ENCODE measurements at places on chromosomes 13 and 19. TPM values are rescaled to one million over a fixed set of nuclear protein-coding genes. Genes with fewer than 3 reads are reported as not detected.

The CABP5 gene
- total RNA-seq: not detected

The ZNF850 gene
- total RNA-seq: 1.5 TPM

The TMEM59L gene
- total RNA-seq: 0.92 TPM

The LILRB5 gene
- total RNA-seq: 3.1 TPM

The ZNF552 gene
- total RNA-seq: 3.5 TPM

The COL4A1 gene
- total RNA-seq: 21.1 TPM

The TPTE2 gene
- not detected for total RNA-seq

The ANKLE1 gene
- total RNA-seq: 0.59 TPM

The SCAMP4 gene
- 30.9 TPM for total RNA-seq

DNA sequence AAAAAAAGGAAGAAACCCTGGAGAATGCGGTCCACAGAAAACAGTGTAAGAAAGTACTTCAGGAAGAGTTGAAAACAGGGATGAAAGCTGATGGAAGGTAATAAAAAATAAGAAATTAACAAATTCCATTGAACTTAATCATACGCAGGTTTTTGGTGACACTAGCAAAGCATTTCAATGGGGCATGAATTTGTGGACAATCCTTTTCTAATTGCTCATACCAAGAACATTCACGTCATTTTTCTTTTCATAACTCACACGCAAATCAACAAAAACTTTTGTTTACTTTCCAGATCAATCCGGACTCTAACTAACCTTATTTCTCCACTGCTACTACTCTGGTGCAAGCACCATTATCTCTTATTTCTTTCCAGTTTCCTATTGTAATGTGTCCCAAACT, 1195.0 kb downstream of the SLITRK5 start:
- DNase-seq: no peak

GRCh38 chr19:52115526-52116053, 20.0 kb upstream of the ZNF841 start:
- no peak for DNase-seq

DNA sequence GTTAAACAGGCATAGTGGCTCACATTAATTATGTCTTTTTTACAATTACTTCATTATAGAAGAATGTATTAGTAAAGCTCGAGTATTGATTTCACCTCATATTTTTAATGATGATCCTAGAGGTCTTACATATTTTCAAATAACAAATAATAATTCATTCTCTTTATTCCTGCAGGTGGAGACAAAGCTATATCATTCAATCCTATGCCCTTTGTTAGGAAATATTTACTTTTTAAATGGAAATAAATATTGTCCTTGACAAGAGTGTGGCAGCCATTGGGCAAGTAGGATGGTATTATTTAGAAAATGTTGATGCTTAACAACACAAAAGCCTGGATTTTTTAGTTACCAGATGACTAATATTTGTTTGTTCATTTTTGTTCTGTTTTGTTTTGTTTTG, 127.6 kb downstream of the COG6 start:
- DNase-seq: no peak

DNA sequence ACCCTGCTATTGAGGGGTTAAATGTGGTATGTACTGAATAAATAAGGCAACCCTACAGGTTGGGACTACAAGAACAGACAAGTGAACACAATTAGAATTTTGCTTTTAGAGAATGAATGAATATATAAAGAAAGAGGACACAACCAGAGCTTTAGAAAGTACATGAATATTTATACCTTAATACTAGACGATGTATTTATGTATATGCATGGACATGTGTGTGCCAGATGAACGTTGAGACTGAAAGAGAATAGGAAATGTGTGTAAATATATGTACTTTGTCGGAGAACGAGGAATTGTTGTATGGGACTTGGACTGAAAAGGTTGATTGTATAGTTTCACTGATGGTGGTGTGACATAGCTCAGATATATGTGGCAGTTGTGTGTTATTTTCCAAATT, 9.3 kb upstream of the COG6 start:
- no peak for DNase-seq

- DNase-seq: no peak
Measured at GRCh38 chr13:42363941-42364612, 92.1 kb downstream of the AKAP11 start.

DNA sequence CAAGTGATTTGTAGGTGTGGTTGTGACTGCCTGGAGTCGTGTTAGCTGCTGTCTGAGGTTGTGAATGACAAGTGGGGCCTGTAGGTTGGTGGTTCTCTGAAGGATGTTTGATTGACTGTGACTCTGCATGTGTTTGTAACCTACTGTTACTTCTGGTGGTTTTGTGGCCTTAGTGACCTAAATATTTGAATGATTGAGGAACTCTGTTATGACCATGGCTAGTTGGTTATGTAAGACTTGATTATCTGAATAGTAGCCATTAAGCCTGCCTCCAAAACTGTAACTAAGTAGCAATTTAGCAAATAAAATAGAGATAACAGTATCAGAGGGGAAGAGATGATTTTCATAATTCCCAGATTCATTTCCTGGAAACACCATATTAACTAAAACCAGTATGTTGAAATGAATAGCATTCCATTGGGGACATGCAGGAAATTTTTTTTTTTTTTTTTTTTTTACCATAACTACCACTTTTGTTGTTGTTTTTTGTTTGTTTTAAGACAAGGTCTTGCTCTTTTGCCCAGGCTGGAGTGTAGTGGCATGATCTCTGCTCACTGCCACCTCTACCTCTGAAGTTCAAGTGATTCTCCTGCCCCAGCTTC, 865 bp downstream of the ZNF382 start:
- DNase-seq: no peak

GRCh38 chr13:37910790-37911189, 41.2 kb upstream of the TRPC4 start:
- no peak for DNase-seq

DNA sequence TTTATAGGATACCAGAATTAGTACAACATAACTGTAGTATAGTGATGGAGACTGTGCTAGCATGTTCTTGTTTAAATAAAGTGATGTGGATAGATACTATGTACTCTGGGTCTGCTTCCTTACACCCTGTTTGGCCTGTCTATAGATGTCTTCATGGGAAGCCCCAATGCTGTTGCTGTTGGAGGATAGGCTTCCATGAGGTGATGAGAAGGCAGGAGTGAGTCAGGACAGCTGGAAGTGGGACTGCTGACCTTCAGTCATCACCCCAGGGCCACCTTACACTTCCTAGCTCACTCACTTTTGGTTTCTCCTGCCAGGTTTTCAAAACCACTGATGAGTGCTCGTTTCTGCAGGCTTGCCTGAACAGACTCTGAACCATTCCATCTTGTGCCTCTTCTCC, 4.2 kb downstream of the KCTD4 start:
- no peak for DNase-seq

DNA sequence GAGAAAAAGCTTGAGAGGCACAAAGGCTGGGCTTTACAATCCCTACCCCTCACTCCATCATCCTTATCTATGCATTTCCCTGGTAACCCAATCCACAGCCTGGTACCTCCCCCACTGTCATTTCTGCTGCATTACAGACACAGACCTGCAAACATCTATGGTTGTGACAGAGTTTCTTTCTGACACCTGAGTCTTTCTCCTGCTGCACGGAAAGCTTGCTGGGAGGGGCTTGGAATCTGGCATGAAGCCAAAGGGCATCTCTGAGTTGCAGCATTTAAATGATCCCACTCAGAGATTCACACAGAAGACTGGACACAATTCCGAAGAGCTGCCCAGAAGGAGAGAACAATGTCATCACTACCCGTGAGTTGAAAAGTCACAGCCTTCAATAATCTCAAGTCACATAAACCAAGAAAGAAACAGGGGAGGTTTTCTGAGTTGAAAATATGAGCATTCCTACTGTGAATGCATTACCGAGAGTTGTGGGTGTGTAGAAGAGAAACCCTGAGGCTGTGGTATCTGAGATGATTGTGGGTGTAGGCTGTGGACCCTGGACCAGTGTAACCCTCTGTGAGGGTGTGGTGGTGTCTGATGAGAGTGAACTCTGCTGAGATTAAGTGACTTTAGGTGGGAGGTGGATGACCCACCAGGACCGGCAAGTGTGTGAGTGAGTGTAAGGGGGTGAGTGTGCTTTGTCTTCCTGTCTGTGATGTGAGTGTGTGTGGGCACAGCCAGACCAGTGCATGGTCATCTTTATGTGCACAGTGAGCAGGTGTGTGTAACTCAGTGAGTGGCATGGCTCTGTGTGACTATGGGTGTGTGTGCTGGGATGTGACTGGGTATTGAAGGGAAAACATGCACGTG, at the start of gene LGALS14:
TSS of gene LGALS14 (plus strand) at position 301 of the 864 bp plus-strand sequence. CDS start at position 349, 48 bp downstream.
- no peak for DNase-seq

- no peak for DNase-seq
Measured at GRCh38 chr13:78524936-78525335, 78.4 kb downstream of the POU4F1 start.

GRCh38 chr13:49977992-49978391, 18.9 kb upstream of the TRIM13 start:
- DNase-seq: no peak

DNA sequence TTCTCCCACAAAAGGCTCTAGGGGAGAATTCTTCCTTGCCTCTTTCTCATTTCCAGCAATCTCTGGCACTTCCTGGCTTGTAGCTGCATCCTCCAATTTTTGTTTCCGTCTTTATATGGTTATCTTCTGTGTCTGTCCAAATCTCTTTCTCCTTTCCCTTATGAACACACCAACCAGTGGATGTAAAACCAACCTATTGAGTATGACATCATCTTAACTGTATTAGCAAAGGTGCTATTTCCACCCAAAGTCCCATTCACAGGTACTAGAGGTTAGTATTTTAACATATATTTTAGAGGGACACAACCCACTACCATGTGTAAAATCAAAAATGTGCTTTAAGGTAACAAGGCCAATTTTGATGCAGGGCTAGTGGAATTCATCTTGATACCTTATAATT, 129.0 kb downstream of the RAP2A start:
- no peak for DNase-seq

GRCh38 chr13:42814868-42815267, 33.5 kb downstream of the FAM216B start:
- no peak for DNase-seq

GRCh38 chr19:10602330-10603083, 15.4 kb upstream of the AP1M2 start:
- DNase-seq: peak; percentile 76

DNA sequence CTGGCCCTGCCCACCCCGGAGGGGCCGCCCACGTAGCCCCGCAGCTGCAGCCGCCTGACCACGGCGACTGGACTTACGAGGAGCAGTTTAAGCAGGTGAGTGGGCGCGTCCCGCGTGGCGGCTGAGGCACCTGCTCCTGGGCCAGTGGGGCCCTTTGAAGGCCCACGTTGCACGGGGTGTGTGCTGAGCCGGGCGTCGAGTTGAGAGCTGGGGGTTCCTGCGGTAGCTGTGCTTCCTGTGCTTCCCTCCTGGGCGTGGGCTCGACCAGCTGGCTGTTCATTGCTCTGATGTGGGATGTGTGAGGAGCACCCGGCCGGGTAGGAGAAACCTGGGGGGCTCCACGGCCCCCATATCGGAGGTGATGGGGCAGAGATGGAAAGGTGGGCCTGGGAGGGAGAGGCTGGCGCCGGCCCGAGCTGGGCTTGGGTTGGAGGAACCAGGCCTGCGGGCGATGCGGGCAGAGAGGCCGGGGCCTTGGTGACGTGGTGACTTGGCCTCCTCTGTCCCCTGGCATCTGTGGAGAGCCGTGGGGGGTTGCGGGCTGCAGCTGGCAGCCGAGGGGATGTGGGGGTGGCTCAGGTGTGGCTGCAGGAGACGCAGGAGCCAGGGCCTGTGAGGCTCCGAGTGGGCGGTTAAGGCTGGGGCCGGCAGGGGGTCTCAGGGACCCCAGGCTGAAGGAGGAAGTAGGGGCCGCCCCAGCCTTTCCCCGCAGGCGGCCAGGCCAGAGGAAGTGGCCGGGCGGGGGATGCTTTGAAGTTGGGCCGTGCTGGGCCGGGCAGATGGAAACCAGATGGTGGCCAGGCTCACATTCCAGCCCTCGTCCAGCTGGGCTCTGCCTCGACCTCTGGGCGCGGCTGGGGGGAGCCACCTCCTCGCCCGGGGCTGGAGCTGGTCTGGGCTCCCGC, 7.1 kb downstream of the ARID3A start:
- peak; percentile 84 for DNase-seq

- no peak for DNase-seq
Measured at GRCh38 chr13:99998261-99998660, 16.7 kb downstream of the ZIC2 start.

- DNase-seq: no peak
Measured at GRCh38 chr13:43150369-43151207, 127.2 kb downstream of the DNAJC15 start.

- DNase-seq: no peak
Measured at GRCh38 chr19:46759817-46760333, 13.6 kb upstream of the STRN4 start.

GRCh38 chr19:42229855-42230351, 9.8 kb downstream of the ZNF526 start:
- no peak for DNase-seq

- peak; percentile 13 for DNase-seq
Measured at GRCh38 chr13:67416047-67416925, 186.2 kb upstream of the PCDH9 start.

DNA sequence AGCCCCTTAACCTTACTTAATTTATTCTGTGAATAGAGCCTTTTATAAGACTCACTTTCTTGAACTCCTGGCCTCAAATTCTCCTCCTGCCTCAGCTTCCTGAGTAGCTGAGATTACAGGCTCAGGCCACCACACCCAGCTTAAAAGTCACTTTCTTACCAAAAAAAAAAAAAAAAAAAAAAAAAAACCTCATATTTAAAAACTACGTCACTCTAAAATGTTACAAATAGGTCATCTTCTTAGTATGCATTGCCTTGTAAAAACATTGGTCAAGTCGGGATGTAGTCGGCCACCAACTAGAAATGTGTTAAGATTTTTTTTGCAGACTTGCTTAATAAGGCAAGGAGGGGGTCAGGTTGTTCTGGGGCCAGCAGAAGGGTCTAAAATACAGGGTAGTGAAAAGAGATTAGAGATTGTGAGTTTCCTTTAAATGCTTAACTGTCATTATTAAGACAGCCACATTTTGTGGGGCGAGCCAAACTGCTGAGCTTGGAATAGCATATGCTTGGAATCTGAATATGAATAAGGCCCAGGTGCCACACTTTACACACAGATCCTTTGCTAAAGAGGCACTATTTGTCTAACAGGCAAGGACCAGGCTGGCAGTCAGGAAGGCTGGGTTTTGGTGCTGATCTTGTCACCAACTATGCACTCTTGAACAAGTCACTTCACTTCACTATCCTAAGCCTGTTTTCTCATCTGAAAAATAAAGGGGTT, 16.5 kb upstream of the IL17D start:
- DNase-seq: no peak

GRCh38 chr19:29501816-29502580, 23.8 kb upstream of the VSTM2B start:
- peak; percentile 35 for DNase-seq

GRCh38 chr19:35458731-35459391, 10.8 kb downstream of the FFAR2 start:
- peak; percentile 55 for DNase-seq

All from pancreas (tissue), 10 donors.